ENCODE measurements at places on chromosomes 2 and 18. TPM values are rescaled to one million over a fixed set of nuclear protein-coding genes. Genes with fewer than 3 reads are reported as not detected.

- DNase-seq: peak; percentile 5
Measured at GRCh38 chr2:8552293-8552801, 129.5 kb upstream of the ID2 start.

DNA sequence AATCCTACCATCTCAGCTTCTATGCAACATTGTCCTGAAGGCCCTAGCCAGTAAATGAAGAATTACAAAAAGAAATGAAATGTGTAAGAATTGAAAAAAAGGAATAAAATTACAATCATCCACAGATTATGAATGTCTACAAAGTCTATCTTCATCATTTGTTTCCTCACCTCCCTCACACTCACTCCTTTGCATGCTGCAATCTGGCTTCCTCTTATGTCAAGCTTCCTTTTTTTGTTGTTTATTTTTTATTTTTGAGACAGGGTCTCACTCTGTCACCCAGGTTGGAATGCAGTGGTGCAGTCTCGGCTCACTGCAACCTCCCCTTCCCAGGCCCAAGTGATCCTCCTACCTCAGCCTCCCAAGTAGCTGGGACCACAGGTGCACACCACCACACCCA is 129.0 kb downstream of the CABYR start:
- DNase-seq: no peak

The DOK6 gene
- 0.96 TPM for total RNA-seq

GRCh38 chr2:204108781-204109295 is 172.3 kb downstream of the ICOS start:
- no peak for DNase-seq

DNA sequence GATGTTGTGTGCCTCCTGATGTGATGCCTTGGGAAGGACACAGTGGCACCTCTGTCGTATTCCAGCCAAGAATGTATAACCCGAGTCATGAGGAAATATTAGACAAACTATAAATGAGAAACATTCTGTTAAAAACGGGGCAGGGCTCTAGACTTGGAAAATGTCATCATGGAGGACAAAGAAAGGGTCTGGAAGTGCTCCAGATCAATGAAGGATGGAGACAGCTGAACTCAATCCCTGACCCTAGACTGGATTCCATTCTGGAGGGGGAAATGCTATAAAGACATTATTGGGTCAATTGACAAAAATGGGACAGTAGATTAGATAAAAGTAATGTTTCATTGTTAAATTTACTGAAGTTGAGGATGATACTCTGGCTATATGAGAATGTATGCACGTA is 92.1 kb downstream of the SLC4A3 start:
- DNase-seq: no peak

GRCh38 chr2:19748073-19748375 is 153.8 kb downstream of the TTC32 start:
- no peak for DNase-seq

DNA sequence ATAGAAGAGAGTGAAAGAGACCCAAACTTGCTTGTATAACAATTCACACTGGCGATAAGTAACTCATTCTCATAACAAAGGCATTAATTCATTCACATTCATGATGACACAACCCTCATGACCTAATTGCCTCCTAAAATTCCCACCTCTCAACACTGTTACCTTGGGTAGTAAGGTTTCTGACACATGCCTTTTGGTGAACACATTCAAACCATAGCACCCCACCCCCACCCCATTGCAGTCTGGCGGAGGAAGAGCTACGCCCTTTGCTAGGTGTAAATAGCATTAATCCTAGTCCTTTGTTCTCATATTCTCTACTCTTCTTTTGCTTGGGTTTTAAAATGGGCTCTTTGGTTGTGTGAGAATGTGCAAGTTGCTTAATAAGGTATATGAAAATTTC is 361.5 kb downstream of the DSEL start:
- no peak for DNase-seq

- DNase-seq: no peak
Measured at GRCh38 chr2:65901756-65902155, 469.4 kb upstream of the SPRED2 start.

DNA sequence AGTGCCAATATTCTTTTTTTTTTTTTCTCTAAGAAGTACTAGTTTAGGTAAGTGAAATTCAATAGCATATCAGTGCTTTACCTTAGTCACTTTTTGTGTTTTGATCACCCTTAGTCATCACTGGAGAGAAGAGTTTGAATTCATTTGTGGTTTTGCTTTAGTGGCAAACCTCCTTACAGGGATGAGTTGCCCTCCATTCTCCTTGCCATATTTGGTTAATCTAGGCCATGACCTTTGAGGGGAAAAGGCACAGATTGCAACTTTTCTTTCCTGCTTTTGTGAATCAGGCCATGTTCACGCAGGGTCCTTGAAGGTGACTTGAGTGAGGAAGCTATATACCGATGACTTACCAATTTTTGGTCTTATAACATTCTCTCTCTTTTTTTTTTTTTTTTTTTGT is 34.4 kb downstream of the PLEKHA3 start:
- no peak for DNase-seq

DNA sequence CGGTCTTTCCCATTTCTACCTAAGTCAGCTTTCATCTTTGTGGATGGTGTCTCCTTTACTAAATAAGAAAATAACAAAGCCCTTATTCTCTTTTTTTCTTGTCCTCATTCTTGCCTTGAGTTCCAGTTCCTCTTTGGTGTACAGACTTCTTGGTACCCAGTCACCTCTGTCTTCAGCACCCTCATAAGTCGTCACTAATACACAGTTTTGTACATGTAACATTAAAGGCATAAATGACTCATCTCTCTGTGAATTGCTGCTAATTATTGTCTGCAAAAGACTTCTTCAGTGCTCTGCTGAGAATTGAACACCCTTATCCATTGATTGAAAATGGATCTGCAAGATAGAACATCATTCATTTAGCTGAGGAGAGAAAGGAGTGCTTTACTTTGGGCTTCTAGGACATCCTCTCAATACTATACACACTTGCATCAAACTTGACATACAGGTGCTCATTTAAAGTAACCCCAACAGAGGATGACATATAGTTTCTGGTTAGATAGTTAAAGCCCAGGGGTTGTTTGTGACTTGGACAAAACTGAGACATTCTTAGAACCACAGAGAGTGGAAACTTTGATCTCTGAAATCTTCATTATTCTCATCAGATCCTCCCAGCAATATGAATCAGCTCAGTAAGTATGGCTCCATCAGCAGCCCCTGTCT is 97.0 kb downstream of the XRCC5 start:
- no peak for DNase-seq

DNA sequence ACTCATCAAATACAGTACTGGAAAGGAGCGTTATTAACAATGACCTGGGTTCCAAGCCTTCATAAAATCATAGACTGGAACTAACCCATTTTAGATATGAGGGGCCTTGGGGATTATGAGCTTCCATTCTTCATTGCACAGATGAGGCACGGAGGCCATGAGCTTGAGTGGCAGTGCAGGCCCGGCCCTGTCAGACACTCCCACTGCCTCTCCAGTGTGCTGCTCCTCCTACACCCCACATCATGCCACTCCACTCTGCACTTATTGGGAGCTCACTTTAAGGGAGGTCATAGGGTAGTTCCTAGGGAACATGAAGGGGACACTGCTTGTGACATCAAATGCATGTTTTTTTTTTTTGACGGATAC is 77.9 kb downstream of the TSN start:
- DNase-seq: no peak

DNA sequence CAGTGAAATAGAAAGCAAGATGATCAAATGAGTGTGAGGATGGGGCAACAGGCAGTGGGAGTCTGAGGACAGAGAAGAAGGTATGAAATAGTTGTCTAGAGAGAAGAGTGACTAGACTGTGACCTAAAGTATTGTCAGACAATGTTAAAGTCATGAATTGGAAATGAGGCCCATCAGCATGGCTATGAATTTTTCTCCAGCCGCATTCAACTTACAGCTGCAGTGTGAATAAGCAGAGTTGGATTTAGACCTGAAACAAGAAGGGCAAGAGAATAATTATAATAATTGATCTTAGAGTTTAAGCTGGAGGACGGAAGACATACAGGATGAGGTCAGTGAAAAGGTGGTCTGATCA is 4.2 kb upstream of the TSPYL6 start:
- no peak for DNase-seq

The HJURP gene
- total RNA-seq: 0.36 TPM

- peak; percentile 91 for DNase-seq
Measured at GRCh38 chr2:235493775-235494715, at the start of gene AGAP1. Gene AGAP1 (plus strand): TSS chr2:235494043.

The GPR45 gene
- total RNA-seq: not detected

The SCYGR5 gene
- not detected for total RNA-seq

- no peak for DNase-seq
Measured at GRCh38 chr18:13541621-13542519, 184.5 kb downstream of the FAM210A start.

The DTNA gene
- 167 TPM for total RNA-seq

The E2F6 gene
- total RNA-seq: 12.8 TPM

The TMEM37 gene
- 2.4 TPM for total RNA-seq

DNA sequence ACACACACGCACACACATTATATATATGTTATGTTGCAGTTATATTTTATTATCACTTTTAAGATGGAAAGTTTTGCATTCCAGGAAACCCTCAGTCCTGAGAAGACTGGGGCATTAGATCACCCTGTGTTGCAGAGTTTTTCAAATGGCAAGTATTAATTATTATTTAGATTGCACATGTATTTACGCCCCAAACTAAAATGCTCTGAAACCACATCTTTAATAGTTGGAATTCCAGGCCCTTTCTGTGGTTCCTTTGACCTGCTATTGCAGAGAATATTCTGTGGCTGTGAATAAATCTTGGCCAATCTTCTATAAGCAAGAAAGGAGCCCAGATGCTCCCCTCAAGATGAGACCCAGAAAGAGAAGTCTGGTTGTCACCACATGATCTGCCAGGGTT is 427.0 kb upstream of the TNP1 start:
- no peak for DNase-seq

The CD207 gene
- total RNA-seq: not detected

- DNase-seq: no peak
Measured at GRCh38 chr2:133992454-133992853, 261.4 kb upstream of the MGAT5 start.

The TLX2 gene
- not detected for total RNA-seq

- no peak for DNase-seq
Measured at GRCh38 chr2:219125886-219126270, 34.7 kb downstream of the NHEJ1 start.

DNA sequence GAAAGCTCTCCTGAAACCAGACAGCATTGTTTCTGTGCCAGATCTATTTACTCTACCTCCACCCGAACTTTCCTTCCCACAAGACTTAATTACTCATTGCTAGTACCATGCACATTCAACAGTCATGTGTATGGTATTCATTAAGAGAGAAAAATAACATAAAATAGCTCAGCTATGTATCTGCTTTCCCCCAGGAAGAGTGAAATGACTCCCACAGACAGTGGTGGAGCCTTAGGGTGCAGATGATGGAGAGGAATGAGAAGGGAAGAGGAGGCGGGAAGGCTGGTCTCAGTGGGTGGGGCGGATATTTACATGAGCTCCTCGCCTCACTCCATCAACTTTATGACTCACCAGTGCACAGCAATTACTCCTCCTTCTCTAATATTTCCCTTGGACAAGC is 724.5 kb downstream of the EPHA4 start:
- no peak for DNase-seq

The ACMSD gene
- total RNA-seq: not detected

The LRATD1 gene
- total RNA-seq: 3.1 TPM
